Stimulated activated CD4-positive, alpha-beta T cell treated with anti-CD3 and anti-CD28 coated beads, Interleukin-12 subunit alpha, Interleukin-12 subunit beta, amount 100 ng/mL, for 24 hours (primary cell): ENCODE measurements at places on chromosomes 7 and 10.

- no peak for DNase-seq
Observed at GRCh38 chr7:157668221-157668883, 331.5 kb downstream of the DNAJB6 start.

DNA sequence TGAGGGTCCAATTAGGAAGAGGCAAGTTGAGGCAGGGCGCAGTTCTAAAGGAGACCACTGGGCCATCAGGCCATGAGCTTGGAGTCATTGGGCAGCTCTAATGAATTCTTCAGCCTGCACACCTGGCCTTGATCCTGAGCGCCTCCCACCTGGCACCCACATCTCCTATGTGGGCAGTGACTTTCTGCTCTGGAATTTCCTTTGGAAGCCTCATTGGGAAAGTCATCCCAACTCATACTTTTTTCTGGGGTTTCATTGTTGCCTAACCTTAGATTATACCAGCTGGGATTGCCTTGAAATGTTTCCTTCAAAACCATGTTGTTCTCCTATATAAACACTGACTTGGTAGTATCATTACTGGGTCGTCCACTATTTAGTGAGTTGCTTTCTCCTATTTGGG lies 54.1 kb downstream of the PLPP4 start:
- DNase-seq: no peak

GRCh38 chr10:71613261-71613777 lies 106.3 kb downstream of the C10orf105 start:
- DNase-seq: no peak

GRCh38 chr7:134701272-134701671 lies 54.6 kb downstream of the BPGM start:
- no peak for DNase-seq

DNA sequence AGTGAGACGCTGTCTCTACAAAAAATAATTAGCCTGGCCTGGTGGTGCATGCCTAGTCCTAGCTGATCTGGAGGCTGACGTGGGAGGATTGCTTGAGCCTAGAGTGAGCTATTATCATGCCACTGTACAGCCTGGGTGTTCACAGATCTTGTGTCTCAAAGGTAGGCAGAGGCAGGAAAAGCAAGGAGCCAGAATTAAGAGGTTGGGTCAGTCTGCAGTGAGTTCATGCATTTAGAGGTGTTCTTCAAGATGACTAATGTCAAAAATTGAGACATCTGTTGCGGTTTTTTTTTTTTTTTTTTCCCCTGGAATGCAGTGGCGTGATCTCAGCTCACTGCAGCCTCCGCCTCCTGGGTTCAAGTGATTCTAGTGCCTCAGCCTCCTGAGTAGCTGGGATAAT lies 5.4 kb downstream of the PPIA start:
- DNase-seq: no peak

- DNase-seq: no peak
Observed at GRCh38 chr7:30168835-30169573, 34.2 kb downstream of the MTURN start.

DNA sequence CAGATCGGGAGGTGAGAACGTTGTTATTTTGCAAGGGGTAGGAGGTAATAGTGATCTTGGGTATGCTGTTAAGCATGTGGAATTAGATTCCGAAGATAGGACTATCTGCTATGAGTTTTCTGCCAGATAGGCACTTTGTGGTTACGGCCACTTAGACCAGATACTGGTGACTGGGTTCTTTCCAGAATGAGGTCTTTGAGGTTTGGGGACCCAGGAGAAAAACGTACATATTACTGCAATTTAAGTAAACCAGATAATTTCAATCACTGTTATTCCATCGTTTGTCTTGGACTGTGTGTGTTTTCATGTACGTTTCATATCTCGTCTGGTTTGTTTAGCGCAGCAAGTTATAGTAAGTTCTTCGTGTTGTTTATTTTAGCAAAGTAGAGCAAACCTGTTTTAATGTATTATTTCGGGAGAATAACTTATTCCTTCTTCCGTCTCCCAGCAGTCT lies 312 bp downstream of the ARL4A start:
- no peak for DNase-seq

- no peak for DNase-seq
Observed at GRCh38 chr10:129511086-129511485, 44.0 kb downstream of the MGMT start.

- DNase-seq: no peak
Observed at GRCh38 chr7:96558530-96558929, 151.1 kb downstream of the SEM1 start.

DNA sequence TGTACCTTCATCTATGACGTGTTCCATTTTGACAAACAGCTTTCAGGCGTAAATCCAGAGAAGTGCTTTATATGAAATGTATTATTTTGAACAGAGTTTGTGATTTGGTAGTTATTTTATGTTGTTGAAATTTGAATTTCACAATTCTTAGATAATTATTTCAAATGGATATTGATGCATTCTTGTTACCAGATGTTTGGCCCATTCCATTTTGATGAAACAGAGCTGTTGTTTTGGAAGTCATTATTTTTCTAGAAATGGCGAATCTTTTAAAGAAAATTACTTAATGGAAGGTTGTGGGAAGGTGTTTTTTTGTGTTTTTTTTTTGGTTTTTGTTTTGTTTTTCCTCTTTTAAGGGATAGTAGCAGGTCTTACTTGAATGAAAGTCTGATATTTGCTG lies 2.4 kb downstream of the OTUD1 start:
- no peak for DNase-seq

DNA sequence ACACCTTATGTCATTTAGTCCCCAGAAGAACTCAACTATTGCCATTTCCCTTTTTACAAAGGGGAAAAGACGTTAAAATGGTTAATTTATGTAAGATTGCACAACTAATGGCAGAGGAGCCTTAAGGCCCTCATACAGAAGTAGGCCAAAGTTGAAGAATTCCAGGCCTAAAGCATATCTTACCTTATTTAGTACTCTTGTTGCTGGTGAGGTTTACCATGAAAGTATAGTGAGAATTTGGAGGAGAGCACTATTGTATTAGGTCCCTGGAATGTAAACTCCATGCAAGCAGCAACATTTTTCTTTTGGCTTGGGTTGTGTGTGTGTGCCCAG lies 731 bp upstream of the CRPPA start:
- no peak for DNase-seq
